ENCODE measurements at places on chromosomes 2 and 18.

DNA sequence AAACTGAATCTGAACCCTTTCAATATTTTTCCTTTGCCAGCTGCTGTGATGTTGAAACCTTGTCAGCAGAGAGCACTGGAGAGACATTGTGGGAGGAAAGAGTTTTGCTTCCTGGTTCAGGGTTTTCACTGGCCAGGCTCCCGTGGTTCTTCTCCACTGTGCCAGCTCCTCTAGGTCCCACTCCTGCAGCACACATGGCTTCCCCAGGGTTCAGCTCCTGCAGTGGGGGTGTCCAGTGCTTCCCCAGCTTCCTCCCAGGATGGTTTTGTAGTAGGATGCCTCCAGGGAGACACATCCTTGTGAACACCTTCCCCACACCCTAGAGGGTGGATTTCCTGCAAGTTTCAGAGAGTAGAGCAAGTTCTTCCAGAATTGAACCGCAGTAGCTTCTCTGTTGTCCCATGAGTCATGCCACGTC is 24.0 kb upstream of the SULT1C3 start:
- DNase-seq, result no peak

DNA sequence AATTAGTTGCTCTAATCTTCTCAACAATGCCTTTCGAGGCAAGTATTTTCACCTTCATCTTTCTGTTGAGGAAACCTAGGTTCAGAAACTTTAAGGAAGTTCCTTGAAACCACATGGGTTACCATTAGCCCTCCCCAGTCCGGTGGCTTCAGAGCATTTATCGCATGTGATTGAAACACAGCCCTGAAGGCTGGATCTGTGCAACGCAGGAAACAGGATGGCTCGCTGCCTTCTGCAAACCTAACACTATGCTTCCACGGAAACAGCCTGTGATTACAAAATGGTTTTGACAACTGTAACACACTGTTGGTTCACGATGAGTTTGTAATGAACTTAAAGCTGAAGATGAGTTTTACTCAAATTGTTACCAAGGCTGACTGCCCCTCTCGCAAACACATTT is 68.5 kb downstream of the EPB41L3 start:
- DNase-seq, result peak; percentile 37

DNA sequence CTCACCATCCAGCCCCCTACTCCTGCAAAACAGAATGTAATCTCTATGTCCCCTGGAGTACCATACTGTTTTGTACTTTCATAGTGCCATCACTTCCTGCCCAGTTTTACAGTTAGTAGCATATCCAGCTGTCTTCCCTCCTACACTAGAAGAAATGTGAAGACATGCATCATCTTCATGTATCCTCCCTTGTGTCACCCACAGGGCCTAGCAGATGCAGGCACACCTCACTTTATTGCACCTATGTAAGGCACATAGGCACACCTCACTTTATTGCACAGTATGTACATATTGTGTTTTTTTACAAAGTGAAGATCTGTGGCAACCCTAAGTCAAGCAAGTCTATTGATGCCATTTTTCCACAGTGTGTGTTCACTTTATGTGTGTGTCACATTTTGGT is 12.0 kb downstream of the DNAJC27 start:
- no peak for DNase-seq

DNA sequence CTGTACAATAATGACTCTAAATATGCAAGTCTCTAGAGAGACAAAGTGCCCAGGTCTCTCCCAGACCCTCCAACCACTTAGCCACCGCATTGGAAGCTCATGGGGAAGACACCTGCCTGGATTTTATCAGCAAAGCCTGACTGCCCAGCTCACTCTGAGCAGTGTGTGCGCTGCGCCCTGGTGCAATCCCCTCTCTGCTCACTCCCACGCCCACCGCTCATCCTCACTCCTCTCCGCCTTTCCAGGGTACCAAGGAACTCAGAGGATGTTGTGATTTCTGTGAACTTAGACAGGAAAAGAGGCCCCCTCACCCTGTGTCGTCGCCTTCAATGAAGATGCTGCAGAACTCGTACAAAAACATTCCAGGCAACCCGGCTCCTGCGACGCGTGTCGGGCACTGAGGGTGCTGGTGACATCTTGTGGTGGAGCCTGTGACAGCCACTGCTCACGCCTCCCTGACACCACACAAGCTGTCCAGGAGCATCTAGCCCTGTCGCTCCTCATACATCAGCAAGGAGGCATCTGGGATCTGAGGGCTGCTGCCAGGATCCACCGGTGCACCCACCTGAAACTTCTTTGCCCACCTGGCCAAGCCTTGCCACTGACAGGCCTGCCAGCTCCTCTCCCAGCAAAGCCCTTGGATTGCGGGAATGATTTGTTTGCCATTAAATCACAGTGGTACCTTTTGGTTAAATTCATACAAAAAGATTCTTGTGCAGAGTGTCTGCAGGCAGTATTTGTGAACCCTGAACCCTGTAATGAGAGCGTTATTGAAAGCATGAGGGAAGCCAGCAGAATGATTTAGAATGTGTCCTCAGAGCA is 220.4 kb downstream of the ZNF516 start:
- DNase-seq, result peak; percentile 45

DNA sequence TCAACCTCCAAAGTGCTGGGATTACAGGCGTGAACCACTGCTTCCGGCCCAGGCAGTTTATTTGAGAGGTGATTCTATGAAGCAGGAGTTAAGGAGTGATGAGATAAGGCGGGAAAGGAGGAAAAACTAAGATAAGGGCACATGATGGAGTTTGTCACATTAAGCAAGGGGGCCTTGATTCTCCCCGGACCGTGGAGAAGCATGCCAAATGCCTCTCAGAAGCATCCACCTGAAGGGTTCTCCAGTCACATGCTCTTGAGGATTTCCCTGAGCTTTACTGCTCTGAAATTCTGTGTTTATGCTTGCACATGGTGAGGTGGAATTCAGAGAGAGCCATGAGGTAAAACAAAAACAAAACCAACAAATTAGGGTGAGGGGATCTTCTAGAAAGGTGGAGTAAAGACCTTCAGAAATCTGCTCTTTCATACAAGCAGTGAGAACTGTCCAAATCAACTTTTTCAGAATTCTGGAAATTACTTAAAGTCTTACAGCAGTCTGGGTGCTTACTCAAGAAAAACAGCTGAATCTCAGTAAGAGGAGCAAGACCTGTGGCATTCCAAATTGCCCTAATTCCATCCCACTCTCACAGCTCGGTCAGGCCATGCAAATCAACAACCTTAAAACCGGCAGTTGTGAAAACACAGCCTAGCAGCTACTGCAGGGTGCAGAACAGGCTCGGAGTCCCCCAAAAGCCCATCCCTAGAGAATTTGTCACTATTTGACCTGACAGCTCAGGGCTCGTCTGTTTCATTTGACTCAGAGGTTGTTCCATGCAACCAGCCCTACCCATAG is 69.1 kb upstream of the CTLA4 start:
- no peak for DNase-seq

DNA sequence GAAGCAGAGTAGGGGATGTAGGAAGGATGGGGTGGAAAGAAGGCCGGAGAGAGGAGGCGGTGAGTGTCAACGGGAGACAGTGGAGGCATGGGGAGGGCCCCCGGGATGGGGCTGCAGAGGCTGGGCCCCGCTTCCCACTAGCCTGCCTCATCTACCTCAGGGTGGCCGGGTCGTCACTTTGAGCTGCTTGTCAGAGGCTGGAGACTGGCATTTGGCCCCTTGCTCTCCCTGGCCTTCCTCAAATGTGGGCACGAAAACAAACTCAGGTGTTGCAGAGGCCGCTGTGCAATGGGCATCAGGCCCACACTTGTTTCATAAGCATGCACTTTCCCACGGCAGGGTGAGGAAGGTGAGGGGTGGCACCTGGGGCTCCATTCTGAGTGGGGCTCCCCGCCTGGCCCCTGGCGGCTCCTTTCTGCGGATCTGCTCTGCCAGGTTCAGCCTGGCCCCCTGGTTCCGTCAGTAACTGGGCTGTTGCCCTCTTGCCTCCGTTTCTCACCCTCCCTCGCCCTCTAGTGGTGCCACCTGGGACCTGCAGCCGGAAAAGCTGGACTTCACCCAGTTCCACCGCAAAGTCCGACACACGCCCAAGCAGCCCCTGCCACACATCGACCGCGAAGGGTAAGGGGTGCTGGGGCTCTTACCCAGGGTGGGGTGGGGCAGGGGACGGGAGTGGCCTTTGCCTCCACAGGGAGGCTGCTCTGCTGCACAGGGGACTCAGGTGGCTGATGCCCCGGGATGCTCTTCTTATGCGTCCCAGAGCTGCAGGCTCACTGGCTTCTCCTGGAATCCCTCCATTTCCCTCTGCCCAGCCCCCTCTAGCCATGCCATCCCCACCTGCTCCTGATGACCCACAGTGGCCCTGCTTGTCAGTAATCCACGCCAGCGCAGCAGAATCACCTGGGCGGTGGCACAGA is 125.4 kb downstream of the CTIF start:
- DNase-seq, result peak; percentile 66

GRCh38 chr2:1598041-1598710 is 146.1 kb downstream of the PXDN start:
- no peak for DNase-seq

DNA sequence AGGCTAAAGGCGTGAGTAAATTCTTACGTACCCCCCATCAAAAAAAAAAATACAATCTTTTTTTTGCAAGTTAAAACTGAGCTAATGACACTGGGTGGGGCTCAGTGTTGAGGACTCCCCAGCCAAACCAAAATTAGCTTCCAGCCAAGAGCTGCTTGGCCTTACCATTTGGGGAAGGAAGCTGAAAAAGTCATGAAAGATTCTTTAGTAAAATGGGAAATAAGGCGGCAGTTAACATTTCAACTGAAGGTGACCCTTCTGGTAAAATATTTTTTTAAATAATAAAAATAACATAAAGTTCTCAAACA is 16.4 kb downstream of the SMAD7 start:
- peak; percentile 62 for DNase-seq

- no peak for DNase-seq
Observed at GRCh38 chr2:103860016-103860415, 993.9 kb upstream of the POU3F3 start.

DNA sequence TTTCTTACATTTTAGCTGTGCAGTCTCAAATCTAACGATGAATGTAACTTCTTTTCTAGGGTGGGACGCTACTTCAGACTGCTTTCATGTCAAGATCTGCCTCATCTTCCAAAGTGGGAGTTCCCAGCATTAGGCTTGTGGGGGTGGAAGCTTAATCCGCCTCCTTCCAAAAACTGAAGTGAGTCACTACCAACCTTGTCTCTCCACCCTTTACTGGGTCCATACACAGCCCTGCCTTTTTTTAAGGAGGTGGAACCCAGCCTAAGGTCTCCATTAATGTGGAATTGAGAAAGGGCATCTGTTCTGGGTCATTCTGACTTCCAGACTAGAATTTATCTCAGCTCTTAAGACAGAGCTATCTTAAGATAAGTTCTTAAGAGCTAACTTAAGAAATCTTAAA is 42.0 kb upstream of the NFE2L2 start:
- no peak for DNase-seq

- no peak for DNase-seq
Observed at GRCh38 chr2:128091726-128092080, 703 bp downstream of the UGGT1 start.

- DNase-seq, result no peak
Observed at GRCh38 chr2:128233790-128234395, 84.8 kb downstream of the HS6ST1 start.

GRCh38 chr2:44107086-44107740 is 61.5 kb upstream of the PPM1B start:
- DNase-seq, result no peak

DNA sequence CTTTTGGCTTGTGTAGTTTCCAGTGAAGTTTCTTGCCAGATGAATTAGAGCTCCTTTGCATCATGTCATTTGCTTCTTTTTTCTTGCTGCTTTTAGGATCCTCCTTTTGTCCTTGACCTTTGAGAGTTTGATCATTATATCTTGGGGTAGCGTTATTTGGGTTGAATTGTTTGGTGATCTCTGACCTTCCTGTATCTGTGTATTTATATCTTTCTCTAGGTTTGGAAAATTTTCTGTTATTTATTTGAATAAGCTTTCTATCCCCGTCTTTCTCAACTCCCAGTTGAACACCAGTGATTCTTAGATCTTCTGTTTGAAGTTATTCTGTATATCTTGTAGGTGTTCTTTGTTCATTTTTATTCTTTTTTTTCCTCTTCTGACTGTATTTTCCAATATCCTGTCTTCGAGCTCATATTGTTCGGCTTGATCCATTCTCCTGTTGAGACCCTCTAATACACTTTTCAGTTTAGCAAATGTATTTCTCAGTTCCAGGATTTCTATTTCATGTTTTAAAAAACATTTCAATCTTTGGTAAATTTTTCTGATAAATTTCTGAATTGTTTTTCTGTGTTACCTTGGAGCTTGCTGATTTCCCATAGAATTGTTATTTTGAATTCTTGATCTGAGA is 20.8 kb downstream of the GALNT1 start:
- DNase-seq, result no peak

GRCh38 chr2:144040834-144041233 is 479.1 kb downstream of the ZEB2 start:
- DNase-seq, result no peak

GRCh38 chr2:12705230-12705629 is 11.5 kb upstream of the TRIB2 start:
- DNase-seq, result no peak

- no peak for DNase-seq
Observed at GRCh38 chr2:219965287-219966194, 338.1 kb downstream of the SLC4A3 start.

DNA sequence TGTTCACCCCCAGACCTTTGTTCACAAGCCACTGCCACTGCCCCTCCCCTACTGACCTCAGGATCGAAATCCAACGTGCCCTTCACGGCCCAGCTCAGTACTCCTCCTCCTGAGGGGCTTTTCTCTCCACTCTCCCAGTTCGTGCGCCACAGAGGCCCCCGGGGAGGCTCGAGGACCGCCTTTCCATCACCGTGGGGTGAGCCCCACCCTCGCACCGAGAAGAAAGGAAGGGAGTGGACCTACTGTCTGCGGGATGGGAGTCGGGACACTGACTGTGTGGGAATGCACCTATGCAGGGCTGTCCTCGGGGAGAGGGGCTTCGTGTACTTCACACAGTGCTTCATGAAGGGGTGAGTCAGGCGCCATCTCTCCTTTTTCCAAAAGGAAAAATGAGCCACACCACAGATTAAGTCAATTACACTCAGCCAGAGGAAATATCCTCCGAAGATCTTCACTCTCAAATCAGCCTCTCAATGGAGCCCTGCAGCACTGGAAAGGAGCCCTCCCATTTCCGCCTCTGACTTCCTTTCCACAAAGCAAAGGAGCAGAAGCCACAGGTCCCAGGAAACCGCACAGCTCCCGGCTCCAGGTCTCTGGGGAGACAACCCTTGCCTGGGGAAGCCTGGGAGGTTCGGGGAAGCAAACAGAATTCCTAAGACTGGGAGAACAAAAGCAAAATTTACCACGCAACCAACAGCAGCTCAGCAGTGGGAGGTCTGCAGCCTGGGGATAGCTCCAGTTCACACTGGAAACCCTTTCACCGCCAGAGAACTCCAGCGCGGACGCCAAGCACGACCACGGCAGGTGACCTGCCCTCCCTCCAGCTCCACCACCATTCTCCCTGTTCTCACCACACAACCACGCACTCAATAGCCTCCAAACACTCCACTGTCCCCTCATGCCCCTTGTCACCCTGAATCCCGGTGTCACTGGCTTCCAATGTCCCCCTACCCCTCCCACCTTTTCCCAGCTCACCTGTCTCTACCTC is 21.6 kb downstream of the ADCY3 start:
- DNase-seq, result no peak
